ENCODE measurements at places on chromosomes 12 and 14.

- no peak for DNase-seq
Measured at GRCh38 chr14:78242086-78242485, 71.9 kb downstream of the NRXN3 start.

DNA sequence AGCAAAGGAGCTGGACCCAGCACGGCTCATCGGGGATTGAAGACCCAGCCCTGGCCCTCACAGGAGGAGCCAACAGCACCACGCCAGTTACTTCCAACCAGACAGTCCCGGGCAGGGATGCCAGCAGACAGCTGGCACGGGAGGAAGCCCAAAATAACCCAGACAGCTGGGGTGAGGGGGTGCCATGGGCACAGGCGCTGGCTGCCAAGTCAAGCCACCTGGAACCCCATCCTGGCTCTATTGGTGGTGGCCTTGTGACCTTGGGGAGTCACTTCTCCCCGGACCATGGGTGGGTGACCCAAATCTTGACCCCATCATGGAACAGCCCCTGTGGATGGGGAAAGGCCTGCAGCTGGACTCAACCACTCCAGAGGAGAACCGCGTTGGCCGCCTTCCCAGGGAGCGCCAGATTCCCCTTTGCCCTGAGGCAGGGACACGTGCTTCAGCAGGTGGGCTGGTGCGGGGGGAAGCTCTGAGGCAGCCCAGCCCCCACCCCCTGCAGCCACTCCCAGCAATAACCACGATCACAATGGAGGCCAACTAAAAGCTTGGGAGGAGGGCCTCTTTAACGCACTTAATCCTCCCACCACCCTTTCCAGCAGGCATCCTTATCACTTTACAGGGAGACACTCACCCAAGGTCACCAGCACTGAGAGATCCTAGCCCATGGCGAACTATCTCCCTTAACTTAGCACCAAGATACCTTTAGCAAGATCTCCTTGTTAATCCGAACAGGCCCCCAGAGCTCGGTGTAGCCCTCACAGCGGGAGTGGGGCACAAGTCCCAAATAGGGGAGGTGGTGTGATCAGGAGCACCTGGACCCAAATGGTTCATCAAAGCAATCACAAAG, 4.7 kb upstream of the RHOF start:
- no peak for DNase-seq

DNA sequence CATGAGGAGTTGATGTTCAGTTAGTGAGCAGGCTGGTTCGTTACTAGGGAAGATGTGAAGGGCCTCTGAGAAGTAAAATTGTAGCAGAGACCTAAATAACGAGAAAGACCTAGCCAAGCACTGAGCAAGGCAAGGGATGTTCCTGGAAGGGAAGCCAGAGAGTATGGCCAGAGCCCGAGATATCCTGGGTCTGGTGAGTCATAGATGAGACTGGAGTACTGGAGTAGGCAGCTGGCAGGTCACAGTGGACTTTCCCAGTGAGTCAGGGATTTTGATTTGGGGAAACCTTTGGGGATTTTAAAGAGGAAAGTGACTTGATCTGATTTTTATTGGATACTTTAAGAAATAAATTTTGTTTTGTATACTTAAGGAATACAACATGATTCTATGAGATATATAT, 369.0 kb downstream of the DIO2 start:
- DNase-seq, result no peak

DNA sequence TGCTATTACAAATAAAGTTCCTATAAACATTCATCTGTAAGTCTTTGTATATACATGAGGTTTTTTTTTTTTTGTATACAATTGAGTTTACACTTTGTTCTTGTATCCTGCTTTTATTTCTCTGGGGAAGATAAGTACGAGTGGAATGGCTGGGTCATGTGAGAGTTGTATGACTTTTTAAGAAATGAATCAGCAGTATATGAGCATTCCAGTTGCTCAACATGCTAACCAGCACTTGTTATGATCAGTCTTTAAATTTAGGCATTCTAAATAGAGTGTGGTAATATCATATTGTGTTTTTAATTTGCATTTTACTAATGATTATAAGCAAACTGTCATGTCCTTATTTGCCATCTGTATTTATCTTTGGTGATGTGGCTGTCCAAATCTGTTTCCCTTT, 44.7 kb upstream of the AMIGO2 start:
- DNase-seq, result no peak
